Tongue (tissue), 3 donors: ENCODE measurements at places on chromosomes 1 and 21. TPM values are rescaled to one million over a fixed set of nuclear protein-coding genes. Genes with fewer than 3 reads are reported as not detected.

S100A4 gene
- total RNA-seq = 160 TPM

DNA sequence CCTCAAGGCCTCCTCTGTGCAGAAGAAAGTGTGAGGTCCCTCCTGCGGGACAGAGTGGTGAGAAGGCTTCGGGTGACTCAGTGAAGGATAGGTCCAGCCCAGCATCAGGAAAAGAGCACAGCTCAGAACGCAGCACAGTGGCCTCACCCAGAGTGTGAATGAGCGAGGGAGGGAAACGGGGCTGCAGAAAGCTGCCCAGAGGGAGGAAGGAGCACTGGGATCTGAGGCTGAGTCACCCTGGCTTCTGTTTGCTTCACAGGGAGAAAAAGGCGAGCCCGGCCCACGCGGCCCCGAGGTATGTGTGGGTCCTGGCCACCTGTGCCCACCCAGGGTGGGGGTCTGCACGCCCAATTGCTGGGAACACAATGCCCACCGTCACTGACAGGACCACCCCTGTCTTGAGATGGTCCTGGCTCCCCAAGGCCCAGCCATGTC lies 24.3 kb downstream of the COL6A2 start:
- DNase-seq = no peak

- DNase-seq = no peak
Observed at GRCh38 chr1:30274976-30275621, 448.3 kb downstream of the MATN1 start.

GRCh38 chr1:215530401-215530984 lies 36.6 kb upstream of the KCTD3 start:
- no peak for DNase-seq

PTAFR gene
- 1.3 TPM for total RNA-seq

GRCh38 chr1:24315391-24315790 lies 3.8 kb upstream of the GRHL3 start:
- no peak for DNase-seq

- peak; percentile 9 for DNase-seq
Observed at GRCh38 chr1:21705303-21705980, 36.3 kb upstream of the RAP1GAP start.

- DNase-seq = no peak
Observed at GRCh38 chr1:111818081-111818480, 62.4 kb downstream of the DDX20 start.

LYPD8 gene
- total RNA-seq = not detected

DNA sequence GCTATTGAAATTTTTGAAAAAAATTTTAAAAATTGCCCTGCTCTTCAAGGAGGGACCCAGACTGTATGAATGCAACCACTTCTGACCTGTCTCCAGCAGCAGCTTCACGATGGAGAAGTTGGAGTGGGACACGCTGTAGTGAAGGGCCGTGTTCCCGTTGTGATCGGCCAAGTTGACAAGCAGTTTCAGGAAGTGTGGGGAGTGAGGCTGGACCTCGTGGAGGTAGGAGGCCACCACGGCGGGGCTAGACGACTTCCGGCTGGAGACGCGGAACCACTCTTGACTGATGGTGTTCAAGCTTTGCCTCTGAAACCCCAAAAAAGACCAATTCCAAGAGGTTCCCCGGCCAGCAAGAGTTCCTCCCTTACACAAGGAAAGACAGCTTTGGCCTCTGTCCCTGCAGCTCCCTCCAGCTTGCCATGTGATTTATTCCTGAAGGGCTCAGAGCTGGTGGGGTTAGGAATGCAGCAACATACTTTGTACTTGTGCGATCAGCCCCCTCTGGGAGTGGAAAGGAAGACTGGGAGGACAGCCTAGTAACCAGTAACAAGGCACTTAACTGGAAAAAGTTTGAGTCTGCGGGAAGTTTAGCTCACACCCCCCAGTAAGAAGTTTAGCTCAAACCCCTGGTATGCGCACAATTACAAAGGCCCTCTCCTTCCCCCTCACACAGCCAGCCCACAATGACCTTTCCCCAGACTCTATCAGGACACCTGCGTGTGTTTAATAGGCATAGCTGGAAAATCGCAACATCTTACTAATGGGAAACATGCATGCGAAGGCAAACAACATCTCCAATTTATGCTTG lies 56.0 kb downstream of the KANK4 start:
- peak; percentile 21 for DNase-seq

DNA sequence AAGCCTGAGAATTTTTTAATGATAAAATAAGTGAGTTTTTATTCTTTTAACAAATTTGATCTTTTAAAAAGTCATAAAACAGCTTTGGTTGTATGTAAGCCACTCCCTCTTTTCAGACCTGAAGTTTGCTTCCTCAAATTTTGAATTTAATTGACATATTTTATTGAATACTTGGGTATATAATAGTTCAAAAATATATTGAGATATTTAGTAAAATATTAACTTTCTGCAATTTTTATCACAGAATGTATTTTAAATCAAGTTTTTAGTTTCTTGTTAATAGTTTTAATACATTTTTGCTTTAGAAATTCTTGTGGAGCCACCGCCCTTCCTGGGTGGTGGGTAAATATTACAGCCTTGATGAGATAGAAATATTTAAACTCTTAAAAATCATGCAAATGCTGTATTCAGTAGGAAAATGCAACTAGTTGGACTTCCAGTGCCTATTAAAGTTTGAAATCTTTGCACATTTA lies 867 bp downstream of the PTPRC start:
- DNase-seq = no peak

CCDC17 gene
- not detected for total RNA-seq

DNA sequence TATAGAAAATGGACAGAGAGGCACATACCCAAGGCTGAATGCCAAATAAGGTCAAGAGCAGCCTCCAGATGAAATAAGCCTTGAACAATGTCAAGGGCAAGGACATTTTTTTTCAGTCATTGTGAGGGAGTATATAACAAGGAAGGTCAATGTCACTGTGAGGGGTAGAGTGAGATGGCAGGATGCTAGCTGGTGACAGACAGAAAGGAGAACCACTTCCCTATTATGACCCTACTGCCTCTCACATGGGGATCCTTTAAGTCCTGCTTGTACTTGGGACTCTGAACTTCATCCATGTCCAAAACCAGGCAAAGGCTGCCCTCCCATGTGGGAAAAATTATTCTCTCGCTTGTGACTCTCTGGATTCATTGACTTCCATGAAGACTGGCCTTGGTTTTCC lies 119.5 kb upstream of the COA6 start:
- no peak for DNase-seq

DNA sequence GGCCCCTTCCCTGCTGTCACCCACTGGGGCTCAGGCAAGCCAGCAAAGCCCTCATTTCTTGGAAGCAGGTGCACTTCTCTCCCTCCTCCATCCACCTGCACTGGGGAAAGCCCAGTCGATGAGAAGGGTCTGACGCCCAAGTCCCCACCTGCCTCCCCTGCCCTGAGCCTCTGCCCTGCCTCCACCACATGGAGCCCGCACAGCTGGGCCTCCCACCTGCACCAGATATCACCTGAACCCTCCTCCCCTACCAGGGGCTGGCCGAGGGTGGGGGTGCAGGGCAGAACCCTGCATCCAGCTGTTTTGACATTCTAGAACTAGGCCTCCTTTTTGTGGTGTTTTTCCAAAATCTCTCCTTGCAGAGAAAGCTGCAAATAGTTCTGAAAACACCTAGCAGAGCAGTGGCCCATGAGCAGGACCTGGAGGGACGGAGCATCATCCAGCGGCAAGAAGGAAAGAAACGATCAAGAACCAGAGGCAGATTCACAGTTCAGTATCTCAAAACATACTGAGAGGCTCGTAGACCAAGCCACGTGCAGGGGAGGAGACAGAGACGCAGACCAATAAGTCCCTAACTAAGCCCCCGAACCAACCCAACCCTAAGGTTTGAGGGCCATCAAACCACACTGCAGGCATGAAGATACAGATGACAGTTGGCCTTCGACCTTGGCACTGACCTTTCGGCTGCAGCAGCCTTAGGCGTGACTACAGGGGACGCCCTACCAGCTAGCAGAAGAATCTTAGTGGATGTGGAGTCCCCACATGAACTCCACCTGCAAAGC lies 16.7 kb downstream of the CHD5 start:
- DNase-seq = no peak

TMEM183A gene
- total RNA-seq = 48.5 TPM

TTC22 gene
- total RNA-seq = 8.7 TPM

GSTM5 gene
- total RNA-seq = 4.4 TPM

- no peak for DNase-seq
Observed at GRCh38 chr1:25003457-25004190, 73.5 kb upstream of the RUNX3 start.

GRCh38 chr21:16514316-16514715 lies 784.5 kb downstream of the USP25 start:
- no peak for DNase-seq

IQCC gene
- total RNA-seq = 2.7 TPM

ALPL gene
- 3.8 TPM for total RNA-seq

OLFML3 gene
- total RNA-seq = 80.7 TPM

C1orf56 gene
- 2.9 TPM for total RNA-seq

DNA sequence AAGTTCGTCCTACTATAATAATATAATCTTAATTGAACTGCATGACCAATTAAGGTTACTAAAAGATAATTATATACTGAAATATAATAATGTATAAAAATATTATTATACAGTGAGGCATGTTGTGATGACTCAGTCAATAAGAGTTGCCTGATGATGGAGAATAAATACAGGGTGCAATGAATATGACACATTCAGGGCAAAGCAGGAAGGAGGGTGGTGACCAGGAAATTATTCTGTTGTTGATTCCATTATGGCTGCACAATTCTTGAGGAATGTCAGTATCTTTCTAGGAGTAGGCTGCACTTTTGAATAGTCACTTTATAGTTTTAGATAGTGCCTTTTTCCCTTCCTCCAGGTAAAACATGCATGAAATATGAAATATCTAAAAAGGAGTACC lies 46.4 kb upstream of the RGS21 start:
- DNase-seq = no peak

- peak; percentile 12 for DNase-seq
Observed at GRCh38 chr1:162627662-162628296, 4.5 kb upstream of the DDR2 start.

- DNase-seq = no peak
Observed at GRCh38 chr1:158366783-158367182, 13.1 kb downstream of the CD1E start.

DNA sequence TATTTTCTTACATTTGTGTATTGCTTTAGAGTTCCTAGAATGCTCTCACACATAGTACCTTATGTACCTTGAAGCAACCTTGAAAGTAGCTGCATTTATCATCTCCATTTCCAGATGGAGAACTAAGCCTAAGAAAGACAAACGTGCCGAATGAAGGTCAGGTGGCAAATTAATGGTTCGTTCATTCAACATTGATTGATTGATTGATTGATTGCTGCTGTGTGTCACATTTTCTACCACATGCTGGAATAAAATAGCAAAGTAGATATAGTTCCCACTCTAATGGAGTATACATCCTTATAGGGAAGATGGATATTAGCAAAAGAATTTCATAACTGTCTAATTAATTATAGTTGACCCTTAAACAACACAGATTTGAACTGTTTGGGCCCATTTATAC lies 172.2 kb downstream of the SDCCAG8 start:
- no peak for DNase-seq

- DNase-seq = no peak
Observed at GRCh38 chr21:33578214-33578613, 10.3 kb downstream of the DONSON start.

TAS1R1 gene
- 2.2 TPM for total RNA-seq

NPR1 gene
- total RNA-seq = 8.5 TPM

DNA sequence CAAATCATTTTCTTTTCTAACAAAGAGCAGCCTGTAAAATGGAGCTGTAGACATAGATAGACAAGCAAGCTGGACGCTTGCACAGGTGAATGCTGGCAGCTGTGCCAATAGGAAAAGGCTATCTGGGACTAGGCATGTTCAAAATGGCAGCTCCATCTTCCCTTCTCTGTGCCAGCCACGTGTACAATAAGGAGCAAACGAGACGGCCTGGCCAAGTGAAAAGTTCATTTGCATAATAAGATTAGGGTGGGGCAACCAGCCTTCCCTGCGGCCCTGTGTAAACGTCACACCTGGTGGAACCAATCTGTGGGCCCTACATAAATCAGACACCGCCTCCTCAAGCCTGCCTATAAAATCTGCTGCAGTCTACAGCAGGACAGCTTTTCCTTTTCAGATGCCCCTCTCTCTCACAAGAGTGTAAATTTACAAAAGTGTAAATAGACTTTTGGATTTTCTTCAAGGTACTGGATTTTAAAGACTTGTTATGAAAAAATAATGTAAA lies 16.6 kb upstream of the EDEM3 start:
- DNase-seq = no peak

DNA sequence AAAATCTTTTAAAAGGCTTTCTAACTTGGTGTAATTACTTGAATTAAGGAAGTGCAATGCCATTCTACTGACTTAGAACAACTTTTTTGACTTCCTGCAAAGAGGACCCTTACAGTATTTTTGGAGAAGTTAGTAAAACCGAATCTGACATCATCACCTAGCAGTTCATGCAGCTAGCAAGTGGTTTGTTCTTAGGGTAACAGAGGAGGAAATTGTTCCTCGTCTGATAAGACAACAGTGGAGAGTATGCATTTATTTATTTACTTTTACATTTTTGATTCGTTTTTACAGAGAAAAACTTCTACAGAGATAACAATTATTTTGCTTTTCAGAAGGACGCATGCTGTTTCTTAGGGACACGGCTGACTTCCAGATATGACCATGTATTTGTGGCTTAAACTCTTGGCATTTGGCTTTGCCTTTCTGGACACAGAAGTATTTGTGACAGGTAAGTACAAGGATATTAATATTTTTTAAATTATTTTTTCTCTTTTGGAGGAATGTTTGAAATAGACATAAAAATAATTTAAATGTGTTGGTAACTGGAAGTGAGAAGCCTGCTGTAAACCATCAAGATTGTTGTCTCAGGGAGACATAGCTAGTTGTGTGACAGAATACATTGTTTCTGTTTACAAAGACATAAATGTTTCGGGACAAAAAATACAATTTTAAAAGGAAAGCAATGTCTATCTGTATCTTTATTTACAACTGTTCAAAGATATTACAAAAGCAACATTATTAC lies at the start of gene PTPRC:
TSS of gene PTPRC (plus strand) at position 147 of the 742 bp plus-strand sequence. CDS start at position 376, 229 bp downstream.
- no peak for DNase-seq

BARHL2 gene
- not detected for total RNA-seq

DNA sequence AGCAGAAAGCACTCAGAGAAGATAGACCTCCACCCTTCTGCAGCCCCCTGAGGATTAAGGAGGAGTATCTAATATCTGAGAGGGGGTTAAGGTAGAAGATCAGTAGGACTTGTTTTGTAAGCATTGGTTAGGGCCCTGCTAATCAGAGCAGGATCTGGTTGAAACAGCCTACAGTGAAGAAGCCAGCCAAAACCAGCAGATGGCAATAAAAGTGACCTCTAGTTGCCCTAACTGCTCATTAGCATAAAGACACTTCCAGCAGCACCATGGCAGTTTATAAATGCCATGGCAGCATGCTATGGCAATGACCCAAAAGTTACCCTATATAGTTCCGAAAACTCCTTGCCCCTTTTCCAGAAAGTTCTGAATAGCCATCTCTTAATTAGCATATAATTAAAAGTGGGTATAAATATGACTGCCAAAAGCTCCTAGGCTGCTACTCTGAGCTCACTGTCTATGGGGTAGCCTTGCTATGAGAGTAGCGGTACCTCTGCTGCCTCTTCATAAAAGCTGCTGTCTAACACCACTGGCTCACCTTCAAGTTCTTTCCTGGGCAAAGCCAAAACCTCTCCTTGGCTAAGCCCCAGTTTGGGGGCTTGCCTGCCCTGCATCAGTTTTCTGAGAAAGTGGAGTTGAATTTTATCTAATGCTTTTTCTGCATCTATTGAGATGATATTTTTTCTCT lies 254.2 kb downstream of the PAPPA2 start:
- peak; percentile 80 for DNase-seq
